B cell (primary cell): ENCODE measurements at places on chromosomes 7 and 10. TPM values are rescaled to one million over a fixed set of nuclear protein-coding genes. Genes with fewer than 3 reads are reported as not detected.

Gene CYP2E1
- 1.3 and 2.1 TPM in 2 replicates for total RNA-seq

- DNase-seq: no peak
Measured at GRCh38 chr10:20405761-20406160, 491.4 kb downstream of the NEBL start.

GRCh38 chr7:158614700-158615099 lies 27.1 kb upstream of the PTPRN2 start:
- no peak for DNase-seq

DNA sequence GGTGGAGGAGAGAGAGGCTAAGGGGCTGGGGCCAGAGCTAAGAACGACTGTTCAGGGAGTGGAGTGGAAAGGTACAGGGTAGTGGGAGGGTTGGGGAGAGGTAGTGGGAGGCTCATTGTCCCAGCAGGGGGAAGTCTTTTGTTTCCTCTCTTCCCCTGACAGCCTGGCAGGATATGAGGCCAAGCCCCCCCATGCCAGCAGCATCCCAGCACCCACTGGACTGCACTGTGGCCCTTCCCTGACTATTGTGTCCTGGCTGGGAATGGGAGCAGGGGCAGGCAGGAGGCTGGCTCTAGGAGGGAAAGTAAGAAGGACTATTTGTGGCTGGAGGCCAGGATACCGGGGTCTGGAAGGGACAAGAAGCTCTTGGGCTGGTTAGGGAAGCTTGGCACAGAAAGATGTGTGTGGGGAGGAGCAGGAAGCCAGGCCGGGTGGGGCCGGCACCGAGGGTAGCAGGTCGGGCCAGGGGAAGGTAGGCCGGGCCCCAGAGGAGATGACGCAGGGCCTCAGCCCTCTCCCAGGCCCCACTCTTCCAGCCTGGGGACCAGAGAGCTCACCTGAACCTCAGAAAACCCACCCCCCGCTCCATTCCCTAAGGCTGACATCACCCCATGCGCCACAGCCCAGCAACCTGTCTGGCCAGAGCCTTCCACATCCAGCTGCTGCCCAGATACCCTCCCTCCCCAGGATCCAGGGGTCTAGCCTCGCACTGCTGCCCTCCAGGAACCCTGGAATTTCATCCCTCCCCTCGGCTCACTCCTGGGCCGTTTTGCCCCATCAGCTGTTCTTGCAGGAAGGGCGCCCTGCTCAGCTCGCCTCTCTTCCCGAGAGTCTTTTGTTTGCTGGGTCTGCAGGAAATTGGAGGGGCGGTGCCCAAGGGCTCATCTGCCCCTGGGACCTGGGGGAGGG lies 8.8 kb upstream of the EPHB4 start:
- no peak for DNase-seq

DNA sequence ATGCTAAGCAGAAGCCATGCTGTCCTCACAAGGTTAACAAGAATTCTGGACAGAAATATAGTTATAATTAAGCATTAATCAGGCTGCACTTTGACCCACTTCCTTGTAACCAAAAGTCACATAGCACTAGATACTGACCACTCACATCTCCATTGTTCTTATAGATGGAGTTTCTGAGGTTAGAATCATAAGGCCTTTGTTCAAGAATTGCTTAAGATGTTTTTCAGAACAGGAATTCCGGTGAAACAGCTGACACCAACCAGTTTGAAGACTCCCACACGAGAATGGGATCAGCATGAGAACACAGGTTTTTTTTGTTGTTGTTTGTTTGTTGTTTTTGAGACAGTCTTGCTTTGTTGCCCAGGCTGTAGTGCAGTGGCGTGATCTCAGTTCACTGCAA lies 488.3 kb upstream of the NRP1 start:
- no peak for DNase-seq

- no peak for DNase-seq
Measured at GRCh38 chr7:55827577-55827976, 35.0 kb downstream of the SEPTIN14 start.

DNA sequence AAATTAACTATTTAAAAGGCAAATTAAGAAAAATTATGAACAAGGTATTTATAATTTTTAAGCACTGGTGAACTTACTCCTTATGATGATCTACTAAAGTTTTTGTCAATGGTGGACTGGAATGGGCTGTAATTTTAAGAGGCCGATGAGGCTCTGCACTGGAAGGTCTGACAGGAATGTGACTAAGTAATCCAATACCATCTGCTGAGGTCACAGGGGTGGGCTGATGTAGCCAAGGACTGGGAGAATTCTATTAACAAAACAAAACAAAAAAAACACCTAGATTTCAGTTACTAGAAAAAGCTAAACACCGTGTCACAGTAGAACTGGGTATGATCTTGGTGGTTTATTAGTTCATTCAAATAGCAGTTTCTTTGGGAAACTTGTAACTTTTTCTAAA lies 75.9 kb downstream of the NRBF2 start:
- DNase-seq: no peak

Gene CADPS2
- total RNA-seq: not detected in 2 replicates

Gene PRKAR2B
- 0.39 and 0.81 TPM in 2 replicates for total RNA-seq

DNA sequence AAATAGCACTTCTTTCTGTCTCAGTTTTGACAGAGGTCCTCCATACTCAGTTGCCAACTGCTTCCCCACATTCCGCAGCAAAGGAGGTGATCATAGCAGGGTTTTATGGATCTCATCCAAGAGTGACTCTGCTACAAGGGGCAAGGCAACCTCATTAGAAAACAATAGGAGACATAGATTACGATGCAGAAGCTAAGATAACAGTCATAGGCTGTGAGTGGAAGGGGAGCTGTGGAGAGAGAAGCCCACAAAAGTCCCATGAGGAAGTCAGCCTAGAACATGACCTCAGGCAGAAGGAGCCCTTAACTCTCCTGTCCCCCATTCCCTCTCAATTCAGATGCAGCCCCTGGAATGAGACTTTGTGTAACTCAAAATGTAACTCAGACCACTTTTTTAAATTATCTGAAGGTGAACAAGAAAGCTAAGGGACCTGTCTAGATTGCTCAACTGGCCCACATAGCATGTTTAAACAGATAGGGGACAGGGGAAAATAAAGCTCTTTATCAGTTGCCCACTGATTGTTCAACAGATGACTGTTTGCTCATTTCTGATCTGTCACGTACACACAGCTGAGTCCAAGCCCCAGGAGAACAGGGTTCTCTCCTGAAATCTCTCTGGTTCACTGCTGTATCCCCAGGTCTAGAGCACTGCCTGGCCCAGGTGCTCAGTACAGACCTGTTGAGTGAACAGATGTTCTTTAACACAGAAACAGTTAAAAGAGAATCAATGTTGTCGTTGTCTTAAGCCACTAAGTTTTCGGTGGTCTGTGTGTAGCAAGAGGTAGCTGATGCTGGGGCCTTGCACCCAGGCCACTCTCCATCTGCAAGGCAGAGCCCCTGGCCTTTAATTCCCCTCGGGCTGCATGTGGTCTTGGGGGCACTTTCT lies 1.5 kb upstream of the NCOA4 start:
- no peak for DNase-seq

Gene TMEM213
- not detected in 2 replicates for total RNA-seq

- no peak for DNase-seq
Measured at GRCh38 chr7:30846378-30846777, 65.3 kb upstream of the AQP1 start.

DNA sequence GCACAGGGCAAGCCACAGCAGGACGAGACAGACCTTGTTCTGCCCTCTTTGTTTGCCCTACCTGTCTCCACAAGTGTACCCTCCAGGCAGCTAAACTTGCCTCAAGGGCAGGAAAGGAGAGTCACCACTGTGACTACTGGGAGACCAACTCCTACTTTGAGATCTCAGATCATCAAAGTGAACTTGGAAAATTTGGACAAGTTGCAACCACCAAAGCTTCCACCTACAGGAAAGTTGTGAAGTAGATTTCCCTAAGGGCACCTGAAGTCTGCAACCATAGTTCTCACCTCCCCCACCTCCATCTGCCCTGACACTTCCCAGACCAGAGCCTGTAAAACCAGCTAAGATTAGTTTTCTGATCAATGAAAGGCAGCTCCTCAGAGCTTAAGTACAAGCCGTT lies 2.5 kb upstream of the WDR91 start:
- no peak for DNase-seq

GRCh38 chr7:99677648-99678045 lies 2.1 kb downstream of the CYP3A5 start:
- no peak for DNase-seq

DNA sequence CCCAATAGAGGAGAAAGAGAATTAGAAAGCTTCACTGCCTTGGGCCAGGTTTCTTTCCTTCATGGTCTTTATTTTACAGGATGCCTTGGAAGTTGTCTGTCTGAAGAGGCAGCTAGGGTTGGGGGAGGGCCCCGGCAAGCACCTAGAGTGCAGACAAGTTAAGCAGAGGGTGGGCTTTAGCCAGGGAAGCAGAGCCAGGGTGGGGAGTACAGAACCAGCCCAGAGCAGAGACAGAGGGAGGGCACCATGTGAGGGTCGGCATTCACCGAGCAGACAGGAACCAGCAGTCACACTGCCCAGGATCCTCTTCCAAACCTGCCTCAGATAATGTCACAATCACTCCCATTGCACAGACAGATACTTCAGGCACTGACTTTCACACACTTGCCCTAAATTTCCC lies 75.9 kb downstream of the ADARB2 start:
- no peak for DNase-seq

DNA sequence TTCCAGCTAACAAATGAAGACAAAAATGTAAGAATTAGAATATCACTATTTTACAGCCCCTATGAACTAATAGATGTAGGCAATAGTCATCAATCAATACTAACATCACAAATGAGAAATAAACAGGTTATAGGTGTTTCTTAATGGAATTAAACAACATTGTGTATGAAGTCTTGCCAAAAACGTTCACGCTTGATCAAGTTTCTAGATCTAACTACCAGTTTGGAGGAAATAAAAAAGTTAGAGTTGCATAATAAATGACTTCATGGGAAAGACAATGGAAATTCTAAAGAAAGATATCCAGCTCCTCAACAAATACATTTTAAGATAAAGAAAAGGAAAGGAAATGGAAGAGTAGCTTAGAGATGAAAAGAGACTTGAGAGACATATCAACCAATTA lies 19.7 kb downstream of the TAC1 start:
- no peak for DNase-seq

Gene MYL10
- total RNA-seq: not detected in 2 replicates

DNA sequence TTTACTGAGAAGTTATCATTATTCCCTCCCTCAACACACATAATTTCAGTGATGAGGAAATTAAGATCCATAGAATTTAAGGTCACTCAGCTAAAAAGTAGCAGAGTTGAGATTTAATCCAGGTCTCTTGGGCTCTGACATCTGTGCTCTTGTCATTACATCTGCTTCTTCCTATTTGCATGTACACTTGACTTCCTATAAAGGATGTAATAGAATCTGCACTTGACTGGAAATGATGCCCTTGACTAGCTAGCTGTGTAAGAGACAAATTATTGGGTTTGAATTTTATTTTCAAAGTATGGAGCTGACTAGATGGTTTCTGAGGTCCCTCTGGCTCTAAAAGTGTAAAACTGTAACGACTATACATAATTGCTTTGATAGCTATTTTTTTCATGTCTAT lies 59.5 kb downstream of the AGK start:
- DNase-seq: no peak

Gene TAS2R41
- total RNA-seq: not detected in 2 replicates

Gene DRGX
- not detected in 2 replicates for total RNA-seq

DNA sequence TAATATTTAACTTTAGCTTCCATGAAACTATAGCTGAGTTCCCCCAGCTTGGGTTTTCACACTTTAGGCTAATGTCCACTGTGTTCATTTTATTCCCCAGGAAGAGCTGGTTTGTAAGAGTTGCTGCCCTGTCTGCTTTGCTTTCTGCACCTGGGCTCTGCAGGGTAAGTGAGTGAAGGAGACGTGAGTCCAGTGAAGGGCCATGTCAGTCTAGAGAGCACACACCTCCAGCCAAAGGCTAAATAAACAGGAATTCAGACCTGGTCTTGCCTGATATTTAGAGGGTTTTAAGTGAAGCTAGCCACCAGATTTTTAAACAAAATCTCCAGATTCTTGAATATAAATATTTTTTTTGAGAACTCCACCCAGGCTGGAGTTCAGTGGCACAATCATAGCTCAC lies 24.5 kb upstream of the FZD1 start:
- no peak for DNase-seq

- no peak for DNase-seq
Measured at GRCh38 chr7:42893346-42894240, 18.3 kb downstream of the C7orf25 start.

DNA sequence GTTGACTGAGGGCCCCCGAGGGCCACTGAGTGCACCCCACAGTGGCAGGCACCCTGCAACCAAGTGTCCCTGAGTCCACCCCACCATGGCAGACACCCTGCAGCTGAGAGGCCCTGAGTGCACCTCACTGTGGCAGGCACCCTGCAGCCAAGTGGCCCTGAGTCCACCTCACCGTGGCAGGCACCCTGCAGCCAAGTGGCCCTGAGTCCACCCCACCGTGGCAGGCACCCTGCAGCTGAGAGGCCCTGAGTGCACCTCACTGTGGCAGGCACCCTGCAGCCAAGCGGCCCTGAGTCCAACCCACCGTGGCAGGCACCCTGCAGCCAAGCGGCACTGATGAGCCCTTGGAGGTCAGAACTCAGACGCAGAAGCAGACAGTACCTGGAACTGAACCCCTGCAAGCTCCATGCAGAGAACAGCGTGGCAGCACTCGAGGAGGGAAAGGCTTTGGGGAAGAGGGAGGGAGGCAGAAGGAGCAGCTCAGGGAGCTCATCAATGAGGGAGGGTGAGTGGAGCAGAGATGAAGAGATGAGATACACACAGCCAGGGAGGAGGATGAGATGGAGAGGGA lies 156.5 kb downstream of the WDR37 start:
- no peak for DNase-seq

Gene STRIP2
- 0.39 and 0.79 TPM in 2 replicates for total RNA-seq

DNA sequence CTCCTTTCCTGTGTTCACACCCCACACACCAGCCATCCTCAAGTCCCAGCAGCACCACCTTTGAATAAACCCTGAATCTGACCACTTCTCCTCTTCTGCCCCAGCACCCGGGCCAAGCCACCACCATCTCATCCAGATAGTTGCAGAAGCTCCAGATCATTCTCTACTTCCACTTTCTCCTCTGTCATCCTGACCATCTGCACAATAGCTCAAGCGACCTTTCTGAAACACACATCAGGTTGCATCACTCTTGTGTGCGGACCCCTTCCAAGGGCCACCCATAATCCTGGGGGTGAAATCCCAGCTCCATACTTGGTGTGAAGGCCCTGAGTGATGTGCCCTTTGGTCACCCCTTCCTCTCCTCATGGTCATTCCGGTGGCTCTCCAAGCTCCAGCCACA lies 187.4 kb upstream of the GALNT17 start:
- DNase-seq: no peak

GRCh38 chr10:125548878-125549277 lies 134.1 kb downstream of the TEX36 start:
- DNase-seq: no peak

DNA sequence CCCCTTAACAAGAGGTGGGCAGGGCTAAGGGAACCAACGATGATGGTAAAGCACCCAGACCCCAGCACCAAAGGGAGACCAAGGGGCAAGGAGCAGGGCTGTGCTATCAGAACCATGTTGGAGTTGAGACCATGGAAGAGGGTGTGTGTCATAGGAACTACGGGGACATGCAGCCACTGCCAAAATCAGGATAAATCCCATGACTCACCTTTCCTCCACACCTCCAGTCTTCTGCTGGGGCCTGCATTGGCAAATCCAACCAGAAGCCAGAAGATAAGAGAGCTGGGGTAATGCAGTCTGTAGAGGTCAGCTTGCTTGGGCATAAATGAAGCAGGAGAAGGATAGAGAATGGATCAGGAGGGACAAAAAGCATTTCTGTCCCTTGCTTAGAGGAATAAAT lies 42.7 kb upstream of the SMARCD3 start:
- no peak for DNase-seq

Gene CYP26C1
- total RNA-seq: 0.19 and 0.57 TPM in 2 replicates
